Choroid plexus epithelial cell (primary cell): ENCODE measurements at places on chromosomes 1 and 21.

DNA sequence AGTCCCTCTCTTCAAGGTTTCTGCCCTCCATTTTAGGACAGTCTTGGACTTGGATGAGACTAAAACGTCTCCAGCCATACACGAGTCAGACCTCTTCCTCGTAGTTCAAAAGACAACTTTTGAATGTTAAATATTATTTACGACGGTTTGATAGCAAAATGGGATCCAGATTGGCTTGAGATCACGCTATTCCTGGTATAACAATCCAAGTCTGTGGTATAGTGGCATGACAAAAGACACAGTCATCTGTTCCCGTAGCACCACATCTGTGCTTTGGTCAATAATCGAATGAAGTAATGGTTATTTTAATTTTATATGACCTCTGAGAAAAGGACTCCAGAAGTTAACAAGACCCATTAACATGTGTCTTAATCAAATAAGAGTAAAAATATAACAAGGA is 7.0 kb downstream of the PCP4 start:
- DNase-seq: no peak

DNA sequence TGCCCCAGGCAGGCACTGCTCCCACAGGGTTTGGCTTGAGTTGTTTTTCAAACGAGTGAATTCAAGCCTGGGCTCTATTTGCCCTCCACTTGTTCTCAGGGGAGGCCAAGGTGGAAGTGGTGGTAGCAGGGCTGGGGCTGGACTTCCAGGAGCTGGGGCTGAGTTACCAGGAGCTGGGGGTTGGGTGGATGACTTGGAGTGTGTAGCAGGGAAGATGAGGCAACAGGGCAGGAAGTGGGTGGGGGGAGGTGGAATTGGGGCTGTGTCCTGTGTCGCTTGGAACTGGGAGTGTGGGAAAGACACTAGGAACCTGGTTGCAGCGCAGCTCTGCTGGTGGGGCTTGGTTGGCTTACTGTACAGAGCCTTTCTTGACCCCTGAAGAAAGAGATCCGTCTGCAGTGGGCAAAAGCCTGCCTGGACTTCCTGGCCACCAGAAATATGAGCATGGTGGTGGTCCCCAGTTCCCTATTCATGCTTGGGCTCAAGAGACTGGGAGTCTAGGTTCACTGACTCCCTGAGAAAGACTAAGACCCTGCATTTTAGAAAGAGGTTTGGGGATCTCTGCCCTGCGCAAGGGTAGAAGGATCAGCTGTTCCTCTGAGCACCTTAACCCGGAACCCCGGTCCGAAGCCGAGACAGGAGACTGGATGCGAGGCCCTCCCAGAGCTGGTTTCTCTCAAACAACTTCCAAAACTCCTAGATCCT is 3.1 kb downstream of the TFAP2E start:
- DNase-seq: no peak

GRCh38 chr1:217089361-217090014 is 366.3 kb upstream of the ESRRG start:
- peak; percentile 68 for DNase-seq

- DNase-seq: peak; percentile 89
Measured at GRCh38 chr21:43611598-43612369, 47.5 kb downstream of the HSF2BP start.

GRCh38 chr1:198167436-198167934 is 10.7 kb downstream of the NEK7 start:
- peak; percentile 59 for DNase-seq

GRCh38 chr21:40422896-40423635 is 423.9 kb downstream of the DSCAM start:
- no peak for DNase-seq

DNA sequence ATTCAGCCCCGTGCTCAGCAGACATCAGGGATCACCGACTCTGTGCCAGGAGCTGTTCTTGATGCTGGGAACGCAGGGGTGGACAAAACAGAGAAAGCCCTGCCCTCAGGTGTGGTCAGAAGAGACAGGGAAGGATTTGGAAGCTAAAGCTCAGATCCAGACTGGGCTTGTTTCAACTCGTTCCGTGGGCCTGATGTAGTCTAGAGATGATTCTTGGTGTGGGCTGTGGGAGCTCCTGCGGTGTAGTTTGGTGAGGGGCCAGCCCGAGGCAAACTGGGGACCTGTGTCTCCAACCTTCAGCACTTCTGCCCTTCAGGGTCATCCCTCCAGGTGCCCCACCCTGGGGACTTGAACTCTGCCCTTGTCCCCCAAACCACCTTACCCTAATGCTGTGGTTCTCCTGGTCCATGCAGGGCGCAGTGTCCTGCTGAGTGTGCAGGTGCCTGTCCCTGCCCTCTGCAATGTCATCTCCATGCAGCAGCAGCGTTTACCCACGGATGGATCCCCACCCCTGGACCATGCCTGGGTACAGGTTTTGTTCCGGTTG is 17.3 kb upstream of the ABCG1 start:
- DNase-seq: no peak

DNA sequence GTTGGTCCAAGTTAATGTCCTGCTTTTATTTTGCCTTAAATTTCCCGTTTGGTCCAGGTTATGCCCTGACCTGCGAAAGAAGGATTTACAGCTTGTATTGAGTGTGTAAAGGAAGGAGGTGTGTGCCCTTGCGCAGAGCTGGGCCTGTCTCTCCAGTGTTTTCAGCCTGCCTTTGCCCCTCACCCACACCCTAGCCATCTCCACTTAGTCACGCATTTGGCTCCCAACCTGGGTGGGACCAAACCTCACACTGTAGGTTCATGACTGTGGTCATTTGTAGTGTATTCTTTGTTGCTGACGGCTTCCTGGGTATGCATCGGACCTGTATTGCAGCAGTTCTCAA is 572 bp upstream of the SRSF10 start:
- DNase-seq: peak; percentile 58

DNA sequence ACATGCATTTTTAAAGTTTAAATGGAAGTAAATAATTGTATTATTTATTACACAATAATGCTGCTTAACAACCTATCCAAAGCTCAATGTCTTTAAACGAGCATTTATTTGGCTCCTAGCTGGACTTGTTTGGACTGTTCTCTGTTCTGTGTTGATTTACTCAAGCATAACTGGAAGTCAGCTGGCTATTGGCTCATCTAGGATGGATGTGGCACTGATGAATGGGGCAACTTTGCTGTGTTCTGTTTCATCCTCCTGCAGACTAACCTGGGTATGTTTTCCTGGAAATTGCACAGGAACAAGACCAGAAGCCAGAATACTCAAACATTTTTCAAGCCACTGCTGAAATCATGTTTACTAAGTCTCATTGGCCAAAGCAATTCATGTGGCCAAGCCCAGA is 70.8 kb upstream of the HSD17B7 start:
- DNase-seq: no peak

DNA sequence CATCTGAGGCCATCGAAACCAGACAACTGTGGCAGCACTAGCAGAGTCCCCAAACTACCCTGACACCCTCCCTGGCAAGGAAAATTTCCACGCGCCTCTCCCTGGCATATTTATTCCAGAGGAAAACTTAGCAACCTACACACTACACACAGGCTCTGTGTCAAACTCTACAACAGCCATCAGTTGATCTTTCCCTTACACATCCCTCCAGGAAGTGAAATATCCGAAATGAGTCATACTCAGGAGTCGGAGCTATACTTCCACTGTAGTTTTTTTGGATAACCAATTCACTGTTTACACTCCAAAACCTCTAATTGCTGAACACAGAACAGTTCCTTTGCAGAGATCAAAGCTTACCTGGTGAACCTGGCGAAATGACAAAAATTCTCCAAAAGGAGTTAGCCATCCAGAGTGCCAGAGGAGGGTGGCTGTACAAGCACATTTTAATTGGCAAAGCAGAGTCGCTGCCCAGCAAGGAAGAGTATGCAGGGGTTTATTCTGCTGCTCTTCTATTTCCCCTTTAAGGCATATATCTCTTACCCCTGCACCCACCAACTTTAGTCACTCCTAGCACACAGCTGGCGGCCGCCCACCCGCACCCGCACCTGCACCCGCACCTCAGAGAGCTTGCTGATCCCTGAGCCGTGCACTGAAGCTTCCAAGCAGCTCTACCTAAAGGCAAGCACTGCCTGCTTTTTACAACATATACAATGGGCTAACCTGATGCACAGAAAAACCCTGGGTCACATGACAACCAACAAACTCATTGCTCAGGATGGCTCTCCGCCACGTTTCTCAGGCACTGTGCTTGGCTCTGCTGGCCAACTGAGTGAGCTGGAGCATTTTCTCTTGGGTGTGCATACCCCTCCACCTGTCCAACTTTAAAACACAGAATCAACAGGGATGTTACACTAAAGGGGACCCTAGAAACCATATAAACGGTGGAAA is 54.9 kb downstream of the CAPZB start:
- DNase-seq: peak; percentile 69

GRCh38 chr1:197066719-197067456 is at the start of gene F13B:
Gene F13B, minus strand, starts transcription at chr1:197067260. Its CDS starts 37 bp downstream, at chr1:197067223.
- DNase-seq: peak; percentile 7

- DNase-seq: peak; percentile 75
Measured at GRCh38 chr21:28337315-28337714, 655.4 kb downstream of the LTN1 start.

DNA sequence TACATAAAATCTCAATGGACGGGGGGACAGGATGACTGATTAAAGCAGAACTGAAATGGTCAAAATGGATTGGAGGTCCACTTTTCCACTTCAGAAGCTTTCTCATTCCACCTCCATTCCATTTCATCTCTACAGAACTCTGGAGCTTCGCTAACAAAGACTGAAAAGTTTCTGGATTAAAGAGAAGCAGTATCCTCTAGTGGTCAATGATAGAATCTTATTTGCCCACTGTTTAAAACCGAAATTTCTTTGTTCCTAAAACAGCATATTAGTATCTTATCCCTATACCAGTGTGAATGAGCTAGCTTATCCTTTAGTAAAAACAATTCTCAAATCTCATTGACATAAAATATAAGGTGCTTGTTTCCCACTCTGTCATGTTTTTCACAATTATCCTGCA is 890.6 kb downstream of the KCNT2 start:
- peak; percentile 55 for DNase-seq

GRCh38 chr1:153513023-153513422 is 22.8 kb downstream of the S100A6 start:
- no peak for DNase-seq

DNA sequence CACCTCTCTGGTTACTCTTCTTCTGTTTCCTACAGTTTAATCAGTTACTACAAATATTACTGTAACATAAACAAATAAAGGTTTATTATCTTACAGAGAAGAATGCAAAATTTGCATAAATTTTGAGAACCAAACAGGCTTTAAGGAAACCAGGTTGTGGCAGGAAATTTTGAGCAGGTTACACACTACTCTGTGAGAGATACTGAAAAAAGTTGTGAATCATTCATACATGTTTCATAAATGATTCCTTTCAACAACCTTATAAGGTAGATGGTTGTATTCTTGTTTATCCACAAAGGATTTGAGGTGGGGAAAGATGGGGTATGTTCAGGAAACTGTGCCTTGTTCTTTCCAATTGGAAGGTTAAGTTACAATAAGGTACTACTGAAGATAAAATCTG is 58.6 kb downstream of the MAST2 start:
- DNase-seq: no peak

GRCh38 chr1:17582124-17582774 is 42.8 kb downstream of the ARHGEF10L start:
- DNase-seq: no peak

DNA sequence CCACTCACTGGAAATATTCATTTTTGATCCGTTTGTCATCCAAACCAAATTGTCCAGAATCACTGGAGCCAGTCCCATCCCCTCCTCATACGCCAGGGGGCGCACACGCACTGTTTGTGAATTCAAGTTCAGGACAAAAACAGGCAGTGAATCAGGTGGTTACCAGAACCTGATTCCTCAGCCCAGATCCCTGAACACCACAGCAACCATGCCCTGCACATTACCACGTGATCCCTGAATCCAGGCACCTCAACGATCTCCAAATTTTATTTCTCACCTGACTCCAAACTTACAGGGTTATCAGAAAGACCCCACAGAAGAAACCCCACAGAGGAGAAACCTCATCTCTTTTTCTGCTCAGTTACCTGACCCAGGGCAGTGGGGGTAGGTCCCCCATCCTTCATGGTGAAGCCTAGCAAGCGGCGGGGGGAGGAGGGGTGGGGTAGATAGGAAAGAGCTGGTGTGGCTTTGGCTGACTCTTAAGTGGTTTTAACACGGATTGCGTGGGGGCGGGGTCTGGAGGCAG is 1.4 kb upstream of the PTPRF start:
- DNase-seq: peak; percentile 92

GRCh38 chr1:193141804-193142203 is 20.0 kb downstream of the CDC73 start:
- DNase-seq: no peak

DNA sequence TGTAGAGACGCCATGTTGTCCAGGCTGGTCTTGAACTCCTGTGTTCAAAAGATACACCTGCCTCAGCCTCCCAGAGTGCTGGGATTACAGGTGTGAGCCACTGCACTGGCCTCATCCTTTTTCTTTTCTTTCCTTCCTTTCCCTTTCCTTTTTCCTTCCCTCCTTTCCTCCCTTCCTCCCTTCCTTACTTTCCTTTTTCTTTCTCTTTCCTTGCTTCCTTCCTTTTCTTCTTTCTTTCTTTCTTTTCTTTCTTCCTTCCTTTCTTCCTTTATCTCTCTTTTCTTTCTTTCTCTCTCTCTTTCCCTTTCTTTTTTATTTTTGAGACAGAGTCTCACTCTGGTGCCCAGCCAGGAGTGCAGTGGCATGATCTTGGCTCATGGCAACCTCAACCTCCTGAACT is 5.8 kb downstream of the FAM229A start:
- DNase-seq: no peak

- DNase-seq: peak; percentile 25
Measured at GRCh38 chr1:166839600-166840308, 479 bp downstream of the POGK start.

DNA sequence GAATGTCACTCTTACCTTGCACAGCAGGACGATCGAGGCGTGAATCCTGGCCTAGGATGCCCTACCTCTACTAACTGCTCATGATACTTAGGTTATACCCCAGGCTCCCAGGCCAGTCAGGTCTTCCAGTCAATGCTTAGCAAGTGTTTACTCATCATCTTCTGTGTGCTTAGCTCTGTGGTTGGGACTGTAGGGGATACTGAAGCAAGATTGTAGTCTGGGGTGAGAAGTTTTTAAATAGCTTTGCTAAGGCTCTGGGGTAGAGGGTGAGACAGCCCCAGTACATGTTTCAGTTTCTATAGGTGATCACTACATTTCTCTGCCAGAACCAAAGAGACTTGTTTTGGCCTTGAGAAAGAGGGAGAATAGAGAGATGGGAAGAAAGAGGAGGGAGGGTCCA is 250.8 kb upstream of the KIAA0040 start:
- no peak for DNase-seq

GRCh38 chr21:17610911-17611310 is 1.8 kb downstream of the BTG3 start:
- peak; percentile 38 for DNase-seq

- DNase-seq: no peak
Measured at GRCh38 chr1:42851420-42851819, 5.0 kb downstream of the ZNF691 start.

GRCh38 chr1:225424562-225425200 is 3.2 kb downstream of the LBR start:
- peak; percentile 14 for DNase-seq

DNA sequence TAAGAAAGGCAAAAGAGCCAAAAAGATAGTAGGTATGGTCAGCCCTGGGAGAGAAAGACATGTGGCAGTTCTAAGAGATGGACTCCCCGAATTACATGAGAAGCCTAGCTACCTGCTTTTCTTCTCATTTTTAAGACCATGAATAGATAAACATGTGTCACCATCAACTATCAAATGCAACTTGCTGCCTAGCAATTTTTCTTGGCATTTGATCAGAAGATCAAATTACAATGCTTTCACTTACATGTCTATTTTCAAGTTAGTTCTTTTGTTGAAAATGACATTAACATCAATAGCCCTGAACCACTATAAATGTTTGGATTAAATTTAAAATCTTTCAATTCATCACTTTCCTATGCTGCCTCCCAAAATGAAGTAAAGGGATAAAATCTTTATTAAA is 212.3 kb downstream of the HHIPL2 start:
- peak; percentile 17 for DNase-seq
